Vagina (tissue), 2 donors: ENCODE measurements at places on chromosomes 5 and 9. TPM values are rescaled to one million over a fixed set of nuclear protein-coding genes. Genes with fewer than 3 reads are reported as not detected.

The PCDHB4 gene
- total RNA-seq = 8.3 TPM

The ARHGEF37 gene
- total RNA-seq = 17.7 TPM

The BARHL1 gene
- total RNA-seq = not detected

The CCL27 gene
- not detected for total RNA-seq

The WDR38 gene
- total RNA-seq = not detected

DNA sequence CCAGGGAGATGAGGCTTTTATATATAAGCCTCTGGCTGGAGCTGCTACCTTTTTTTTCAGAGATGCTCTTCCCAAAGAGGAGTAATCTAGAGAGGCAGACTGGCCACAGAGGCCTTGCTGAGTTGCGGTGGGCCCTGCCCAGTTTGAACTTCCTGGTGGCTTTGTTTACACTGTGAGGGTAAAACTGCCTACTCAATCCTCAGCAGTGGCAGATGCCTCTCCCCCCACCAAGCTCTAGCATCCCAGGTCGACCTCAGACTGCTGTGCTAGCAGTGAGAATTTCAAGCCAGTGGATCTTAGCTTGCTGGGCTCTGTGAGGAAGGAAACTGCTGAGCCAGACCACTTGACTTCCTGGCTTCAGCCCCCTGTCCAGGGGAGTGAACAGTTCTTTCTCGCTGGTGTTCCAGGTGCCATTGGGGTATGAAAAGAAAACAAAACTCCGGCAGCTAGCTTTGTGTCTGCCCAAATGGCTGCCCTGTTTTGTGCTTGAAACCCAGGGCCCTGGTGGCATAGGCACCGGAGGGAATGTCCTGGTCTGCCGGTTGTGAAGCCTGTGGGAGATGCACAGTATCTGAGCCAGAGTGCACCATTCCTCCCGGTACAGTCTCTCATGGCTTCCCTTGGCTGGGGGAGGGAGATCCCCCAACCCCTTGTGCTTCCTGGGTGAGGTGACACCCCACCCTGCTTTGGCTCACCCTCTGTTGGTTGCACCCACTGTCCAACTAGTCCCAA is 219.5 kb upstream of the IZUMO3 start:
- DNase-seq = no peak

- DNase-seq = no peak
Observed at GRCh38 chr9:92820964-92821363, 56.3 kb upstream of the BICD2 start.

GRCh38 chr9:95036676-95037075 is 280.8 kb downstream of the FANCC start:
- no peak for DNase-seq

DNA sequence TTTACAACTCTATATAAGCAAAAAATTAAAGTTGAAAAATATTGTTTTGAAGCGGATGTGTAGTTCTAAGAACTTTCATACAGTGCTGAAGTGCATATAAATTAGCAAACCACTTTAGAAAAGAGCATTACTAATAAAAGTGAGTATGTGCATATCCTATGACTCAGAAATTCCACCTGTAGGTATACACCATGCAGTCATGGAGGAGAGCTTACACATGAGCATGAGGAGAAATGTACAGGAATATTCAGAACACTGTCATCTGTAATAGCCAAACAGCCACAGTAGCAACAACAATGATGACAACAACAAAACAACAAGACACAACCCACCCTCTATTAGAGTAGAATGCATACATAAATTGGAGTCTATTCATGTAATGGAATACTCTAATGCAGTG is 138.2 kb upstream of the ARRDC3 start:
- DNase-seq = no peak

GRCh38 chr5:62138607-62139006 is 167.4 kb upstream of the KIF2A start:
- no peak for DNase-seq

DNA sequence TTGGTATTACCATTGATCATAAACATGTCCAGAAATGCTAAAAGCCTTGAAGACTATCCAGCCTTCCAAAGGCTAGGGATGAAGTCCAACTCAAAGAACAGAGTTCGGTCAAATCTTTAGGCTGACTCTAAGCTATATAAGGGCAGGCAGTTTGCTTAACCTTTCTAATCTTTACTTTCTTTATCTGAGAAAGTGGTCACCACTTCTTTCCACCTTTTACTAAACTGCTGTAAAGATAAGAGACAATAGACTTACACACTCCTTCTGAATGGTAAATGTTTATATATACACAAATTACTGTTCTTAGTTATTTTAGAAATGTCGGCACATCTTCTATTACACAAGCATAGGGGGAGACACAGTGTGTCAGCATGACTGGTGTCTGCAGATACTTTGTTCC is 100.4 kb downstream of the NREP start:
- DNase-seq = no peak

- no peak for DNase-seq
Observed at GRCh38 chr9:122360891-122361290, 9.9 kb upstream of the PTGS1 start.

GRCh38 chr9:26033336-26033735 is 355.1 kb upstream of the TUSC1 start:
- no peak for DNase-seq

GRCh38 chr5:54757541-54757940 is 227.9 kb downstream of the ESM1 start:
- DNase-seq = no peak

DNA sequence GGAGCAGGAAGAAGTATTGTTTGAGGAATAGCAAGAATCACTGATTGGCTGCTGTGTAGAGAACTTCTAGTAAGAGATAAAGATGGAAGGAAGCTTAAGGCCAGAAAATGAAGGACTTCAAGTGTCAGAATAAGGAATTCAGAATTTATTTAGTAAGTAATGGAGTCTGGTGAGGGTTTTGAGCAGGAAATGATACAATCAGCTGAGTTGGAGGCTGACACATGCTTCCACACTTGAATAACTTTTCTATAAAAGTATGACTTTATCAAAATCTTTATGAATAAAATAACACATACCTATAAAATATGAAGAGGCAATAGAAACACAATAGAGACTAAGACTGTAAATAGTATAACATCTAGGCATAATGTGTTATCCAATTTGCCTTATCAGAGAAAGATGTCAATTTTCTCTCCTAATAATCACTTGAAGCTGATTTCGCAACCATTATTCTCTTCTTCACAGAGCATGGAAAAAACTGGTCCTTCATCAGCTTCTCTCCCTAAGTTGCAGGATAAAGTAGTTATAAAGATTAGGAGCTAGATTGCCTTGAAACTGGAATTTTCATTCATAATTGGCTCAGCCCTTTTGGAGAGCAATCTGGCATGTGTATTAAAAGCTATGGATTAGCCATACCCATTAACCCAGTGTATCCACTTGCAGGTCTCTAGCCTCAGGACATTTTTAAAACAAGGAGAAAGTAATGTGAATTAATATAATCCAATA is 143.4 kb downstream of the ZNF608 start:
- DNase-seq = no peak

DNA sequence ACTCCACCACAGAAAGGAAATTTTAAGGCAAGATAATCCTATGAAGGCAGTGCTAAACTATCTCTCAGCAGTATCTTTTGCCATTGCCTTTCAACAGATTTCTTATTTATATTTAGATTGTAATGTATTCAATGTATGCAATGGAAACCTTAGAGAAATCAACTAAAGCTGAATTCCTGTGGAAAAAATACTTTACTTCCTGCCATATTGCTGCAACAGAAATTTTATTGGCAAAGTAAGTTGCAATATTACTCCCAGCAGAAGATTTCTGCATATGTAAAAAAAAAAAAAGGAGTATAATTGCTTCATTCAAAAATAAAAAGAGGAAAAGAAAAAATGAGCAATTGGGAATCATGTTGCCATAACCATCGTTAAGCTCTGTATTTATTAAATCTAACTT is 454.6 kb upstream of the CD180 start:
- no peak for DNase-seq

- DNase-seq = no peak
Observed at GRCh38 chr9:2180154-2180553, 165.0 kb downstream of the SMARCA2 start.

DNA sequence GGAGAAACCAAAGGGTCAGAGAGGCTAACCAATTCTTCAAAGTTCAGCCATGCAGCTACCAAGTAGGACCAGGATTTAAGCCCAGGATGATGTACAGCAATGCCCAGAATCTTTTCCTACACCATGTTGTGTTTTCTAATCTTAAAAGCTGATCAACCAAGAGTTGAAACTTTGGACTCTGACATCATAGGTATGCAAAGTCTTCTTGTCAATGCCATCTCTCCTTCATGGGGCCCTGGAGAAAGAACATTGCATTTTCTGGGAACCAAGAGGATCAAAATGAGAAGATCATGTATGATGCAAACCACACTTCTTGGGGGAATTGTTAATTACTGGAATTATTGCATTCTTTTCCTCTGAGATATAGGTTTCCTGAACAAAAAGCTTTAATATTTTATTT is 54.4 kb upstream of the XPA start:
- DNase-seq = no peak

DNA sequence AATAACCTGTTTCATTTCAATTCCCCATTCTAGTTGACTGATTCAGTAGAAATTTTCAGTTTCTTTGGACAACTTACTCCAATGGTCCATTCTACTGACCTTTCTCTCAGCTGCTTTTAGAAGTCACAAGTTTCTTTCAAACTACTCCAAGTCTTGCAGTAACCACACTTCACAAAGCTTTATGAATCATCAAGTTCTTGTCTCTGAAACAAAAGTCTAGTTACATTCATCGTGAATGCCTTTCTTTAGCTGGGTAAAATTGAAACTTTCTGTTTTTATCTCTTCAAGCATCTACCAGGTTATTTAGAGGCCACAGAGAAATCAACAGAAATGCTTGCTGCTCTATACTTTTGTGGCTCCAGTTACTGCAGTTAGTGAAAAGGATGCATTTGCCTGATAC is 405.4 kb downstream of the TMEM232 start:
- no peak for DNase-seq
